T-helper 17 cell (primary cell): ENCODE measurements at places on chromosomes 12 and 14.
A peak's percentile ranks its signal among the peaks of the same experiment; 100 is the strongest.

GRCh38 chr14:49971156-49972130 is 78.6 kb downstream of the ARF6 start:
- no peak for DNase-seq

GRCh38 chr14:101017806-101018560 is 114.5 kb upstream of the RTL1 start:
- no peak for DNase-seq

DNA sequence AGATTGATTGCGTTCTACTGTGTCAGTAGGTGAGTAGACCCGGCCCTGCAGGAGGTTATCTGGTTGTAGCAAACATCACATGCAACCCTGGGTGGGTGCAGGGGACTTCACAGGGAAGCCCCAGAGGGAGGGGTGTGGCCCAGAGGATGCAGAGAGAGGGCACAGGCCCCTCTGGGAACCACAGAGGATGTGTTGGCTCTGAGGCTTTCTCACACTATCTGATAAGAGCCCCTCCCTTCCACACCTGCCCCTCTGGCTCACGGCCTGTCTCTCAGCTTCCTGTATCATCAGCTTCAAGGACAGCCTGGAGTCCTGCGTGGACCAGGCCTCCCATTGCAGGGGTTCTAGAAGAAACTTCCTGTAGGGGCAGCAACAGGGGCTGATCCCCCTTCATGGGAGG is 101.9 kb downstream of the RIN3 start:
- peak; percentile 68 for DNase-seq

DNA sequence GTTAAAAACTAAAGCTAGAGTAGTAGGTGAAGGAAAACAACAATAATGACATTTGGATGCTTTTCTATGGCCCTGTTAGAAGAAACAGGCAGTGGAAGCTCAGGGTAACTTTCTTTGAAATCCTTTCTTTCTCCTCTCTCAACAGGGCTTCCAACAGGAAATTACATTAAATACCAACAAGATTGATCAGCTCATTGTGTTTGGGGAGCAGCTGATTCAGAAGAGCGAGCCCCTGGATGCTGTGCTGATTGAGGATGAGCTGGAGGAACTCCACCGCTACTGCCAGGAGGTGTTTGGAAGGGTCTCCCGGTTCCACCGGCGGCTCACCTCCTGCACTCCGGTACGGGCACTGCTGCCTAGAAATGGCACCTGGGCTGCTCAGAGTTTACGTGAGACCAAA is 81.5 kb downstream of the ESR2 start:
- DNase-seq: no peak

DNA sequence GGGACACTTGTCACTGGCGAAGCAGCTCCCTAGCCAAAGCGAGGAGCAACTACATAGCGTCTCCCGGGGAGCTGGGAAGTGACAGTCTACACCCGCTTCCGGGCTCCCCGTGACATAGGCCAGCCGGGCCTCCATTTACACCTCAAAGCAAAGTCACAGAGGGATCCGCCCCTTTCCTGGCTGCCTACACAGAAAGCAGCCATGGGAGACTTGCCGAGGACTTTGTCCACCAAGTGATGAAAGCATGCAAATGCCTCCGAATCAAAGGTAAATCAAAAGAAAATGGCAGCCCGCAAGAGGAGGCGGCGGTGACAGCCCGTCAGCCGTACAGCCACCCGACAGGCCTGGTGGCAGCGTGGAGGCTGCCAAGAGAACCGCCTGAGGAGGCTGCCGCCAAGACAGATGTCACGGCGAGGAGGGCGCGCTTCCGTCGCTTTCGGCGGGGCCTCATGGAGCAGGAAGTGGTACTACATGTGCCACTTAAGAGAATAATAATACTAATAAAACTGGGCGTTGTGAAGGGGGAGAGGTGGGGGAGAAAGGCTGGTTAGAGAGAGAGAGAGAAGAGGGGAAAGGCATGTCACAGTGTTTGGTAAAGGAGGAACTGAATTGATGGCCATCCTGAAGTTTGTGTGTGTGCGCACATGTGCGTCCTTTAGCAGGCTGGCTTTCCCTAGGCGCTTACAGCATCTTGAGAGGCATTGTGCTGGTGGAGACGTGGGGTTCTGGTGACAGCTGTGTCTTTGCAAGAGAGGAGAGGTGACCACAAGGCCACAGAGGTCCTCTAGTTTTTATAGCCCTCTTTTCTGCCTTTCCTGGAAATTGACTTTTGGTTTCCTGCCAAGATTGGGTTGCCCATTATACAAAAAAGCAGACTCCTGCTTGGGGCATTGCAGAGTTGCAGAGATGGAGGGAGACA is 661.7 kb downstream of the VRK1 start:
- DNase-seq: peak; percentile 70

DNA sequence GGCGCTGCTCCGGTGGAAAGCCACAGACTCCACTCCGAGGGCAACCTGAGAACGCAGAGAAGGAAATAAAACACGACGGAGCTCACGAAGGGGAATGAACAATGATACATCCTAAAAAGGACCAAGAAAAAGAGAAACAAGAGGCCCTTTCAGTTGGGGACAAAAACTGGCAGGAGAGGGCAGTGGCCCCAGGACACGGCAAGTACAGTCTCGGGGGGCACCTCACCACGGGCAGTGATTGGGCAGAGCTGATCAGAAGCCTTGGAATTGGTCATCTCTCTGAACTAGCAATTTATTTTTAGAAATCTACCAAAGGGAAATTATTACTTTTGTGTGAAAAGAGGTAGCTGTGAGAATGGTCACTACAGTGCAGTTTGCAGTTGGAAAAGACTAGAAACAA is 27.9 kb downstream of the CCDC92 start:
- no peak for DNase-seq

DNA sequence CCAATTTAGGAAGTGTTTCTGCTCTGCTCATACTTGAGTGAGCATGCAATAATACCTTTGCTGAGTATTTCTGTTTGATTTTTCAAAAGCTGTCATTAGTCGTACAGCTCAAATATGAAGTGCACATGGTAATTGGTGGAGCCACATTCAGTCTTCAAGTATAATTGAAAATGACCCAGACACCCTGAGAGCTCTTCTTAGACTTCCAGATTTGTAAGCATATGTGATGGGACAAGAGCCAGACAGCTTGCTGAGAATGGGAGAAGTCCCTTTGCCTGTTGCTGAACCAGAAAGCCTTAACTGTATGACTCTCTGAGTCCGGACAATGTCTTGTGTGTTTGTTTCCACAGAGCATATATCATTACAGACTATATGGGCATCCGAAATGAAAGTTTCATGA is 307.3 kb downstream of the TMEM117 start:
- DNase-seq: no peak

GRCh38 chr12:18939051-18939450 is 190.5 kb upstream of the PLEKHA5 start:
- no peak for DNase-seq

GRCh38 chr12:76746516-76746915 is 17.4 kb upstream of the ZDHHC17 start:
- DNase-seq: no peak

DNA sequence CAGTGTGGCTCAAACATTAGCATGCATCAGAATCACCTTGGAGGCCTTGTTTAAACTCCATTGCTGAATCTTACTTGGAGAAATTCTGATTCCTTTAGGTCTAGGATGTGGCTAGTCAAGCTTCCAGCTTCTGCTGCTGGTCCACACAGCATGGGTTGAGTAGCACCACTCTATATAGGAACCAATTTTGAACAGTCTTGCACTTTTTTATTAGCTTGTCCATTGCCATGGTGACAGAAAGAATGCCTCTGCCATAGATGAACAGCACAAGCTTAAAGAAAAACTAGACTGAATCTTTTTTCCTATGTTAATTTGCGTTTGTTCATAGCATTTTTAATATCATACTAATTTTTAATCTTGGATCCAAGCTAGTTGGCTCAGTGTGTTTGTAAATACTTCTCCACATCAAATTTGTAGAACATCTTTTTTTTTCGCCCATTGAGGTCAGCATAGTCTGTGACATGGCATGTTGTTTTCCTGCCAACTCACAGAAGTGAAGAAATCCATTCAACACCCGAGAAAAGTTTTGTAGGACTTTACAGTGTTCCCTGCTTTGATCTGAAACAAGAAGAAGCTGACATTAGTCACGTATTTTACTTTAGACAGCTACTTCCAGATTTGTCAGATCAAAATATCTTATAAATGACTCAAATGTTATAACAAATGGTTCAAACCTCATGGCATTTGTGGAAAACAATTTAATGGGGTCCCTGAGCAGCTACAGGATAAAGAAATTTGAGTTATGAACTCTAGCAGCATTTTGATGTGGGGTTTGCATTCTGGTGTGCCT is 438.8 kb downstream of the EGLN3 start:
- DNase-seq: no peak

- no peak for DNase-seq
Measured at GRCh38 chr14:35987731-35988130, 161.6 kb downstream of the BRMS1L start.

DNA sequence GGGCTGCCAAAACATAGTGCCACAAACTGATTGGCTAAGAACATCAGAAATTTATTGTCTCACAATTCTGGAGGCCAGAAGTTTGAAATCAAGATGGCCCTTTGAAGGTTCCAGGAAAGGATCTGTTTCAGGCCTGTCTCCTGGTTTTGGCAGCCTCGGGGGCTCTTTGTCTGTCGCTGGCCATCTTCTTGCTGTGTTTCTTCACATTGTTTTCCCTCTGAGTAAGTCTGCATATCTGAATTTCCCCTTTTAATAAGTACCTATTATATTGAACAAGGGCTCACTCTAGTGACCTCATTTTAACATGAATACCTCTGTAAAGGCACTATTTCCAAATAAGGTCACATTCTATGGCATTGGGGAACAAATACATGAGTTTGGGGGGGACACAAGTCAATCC is 467.1 kb upstream of the MGAT4C start:
- no peak for DNase-seq

GRCh38 chr14:30998100-30998706 is 27.2 kb upstream of the AP4S1 start:
- DNase-seq: no peak

DNA sequence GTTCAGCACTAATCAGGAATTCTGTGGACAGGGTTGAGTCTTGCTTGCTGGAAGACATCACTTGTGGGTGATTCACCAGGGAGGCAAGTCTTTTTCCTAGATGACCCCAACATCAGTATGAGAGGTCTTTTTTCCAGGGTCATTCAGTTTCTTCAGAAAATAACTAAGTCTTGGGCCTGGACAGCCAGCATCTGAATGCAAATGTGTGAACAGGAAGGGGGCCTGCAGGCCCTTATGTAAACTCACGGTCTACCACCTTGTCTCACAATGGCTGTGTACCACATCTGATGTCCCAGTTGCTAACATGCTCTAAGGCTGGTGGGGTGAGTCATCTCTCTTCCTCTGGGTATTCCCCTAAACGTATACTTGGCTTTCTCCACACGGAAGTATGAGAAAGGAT is 79.2 kb downstream of the HECTD4 start:
- peak; percentile 23 for DNase-seq

DNA sequence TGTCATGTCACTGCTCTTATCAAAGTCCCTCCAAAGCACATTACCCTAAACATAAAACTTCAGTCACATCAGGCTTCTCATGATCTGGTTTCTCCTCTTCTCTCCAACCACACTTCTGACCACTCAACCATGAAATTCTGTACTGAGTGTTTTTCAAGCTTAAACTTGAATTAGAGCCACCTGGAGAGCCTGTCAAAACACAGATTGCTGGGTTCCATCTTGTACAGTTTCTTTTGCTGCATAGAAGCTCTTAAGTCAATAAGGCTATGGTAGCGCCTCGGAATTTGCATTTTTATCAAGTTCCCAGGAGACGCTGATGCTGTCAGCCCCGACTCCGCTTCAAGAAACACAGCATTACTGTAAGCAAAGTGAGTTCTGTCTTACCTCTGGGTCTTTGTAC is 16.4 kb upstream of the SRRM4 start:
- no peak for DNase-seq

DNA sequence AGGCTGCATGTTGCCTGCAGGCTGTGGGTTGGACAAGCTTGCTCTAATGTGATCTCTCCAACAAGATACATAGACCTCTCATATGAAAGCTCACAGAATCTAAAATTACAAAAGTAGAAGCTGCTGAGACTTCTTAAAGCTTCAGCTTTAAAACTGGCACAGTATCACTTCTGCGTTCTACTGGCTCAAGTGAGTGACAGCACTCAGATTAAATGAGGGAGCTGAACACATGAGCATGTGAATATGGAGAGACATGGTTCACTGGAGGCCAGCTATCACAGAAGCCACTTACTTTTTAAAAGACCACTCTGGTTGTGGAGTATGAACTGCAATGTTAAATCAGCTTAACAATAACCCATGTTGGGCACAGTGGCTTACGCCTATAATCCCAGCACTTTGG is 29.1 kb upstream of the ANO6 start:
- DNase-seq: no peak

- peak; percentile 69 for DNase-seq
Measured at GRCh38 chr14:64726585-64726890, 22.3 kb downstream of the PLEKHG3 start.

DNA sequence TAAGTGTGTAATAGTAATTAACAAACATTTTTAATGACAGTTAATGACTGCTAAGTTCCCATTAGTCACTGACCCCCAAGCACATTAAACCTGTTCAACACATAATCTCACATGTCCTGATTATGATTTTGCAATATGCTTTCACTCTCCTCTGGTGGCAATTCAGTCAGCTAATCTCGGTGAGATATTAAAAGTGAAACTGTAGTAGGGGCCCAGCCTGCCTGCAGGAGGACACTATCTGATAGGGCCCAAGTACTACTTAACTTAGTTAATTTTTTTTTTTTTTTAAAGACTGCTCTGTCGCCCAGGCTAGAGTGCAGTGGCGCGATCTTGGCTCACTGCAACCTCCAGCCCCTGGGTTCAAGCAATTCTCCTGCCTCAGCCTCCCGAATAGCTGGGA is 48.8 kb downstream of the CIT start:
- DNase-seq: no peak

GRCh38 chr14:95774265-95775160 is 60.6 kb upstream of the TCL1A start:
- peak; percentile 38 for DNase-seq

- no peak for DNase-seq
Measured at GRCh38 chr14:51419685-51420084, 179.6 kb downstream of the TMX1 start.

DNA sequence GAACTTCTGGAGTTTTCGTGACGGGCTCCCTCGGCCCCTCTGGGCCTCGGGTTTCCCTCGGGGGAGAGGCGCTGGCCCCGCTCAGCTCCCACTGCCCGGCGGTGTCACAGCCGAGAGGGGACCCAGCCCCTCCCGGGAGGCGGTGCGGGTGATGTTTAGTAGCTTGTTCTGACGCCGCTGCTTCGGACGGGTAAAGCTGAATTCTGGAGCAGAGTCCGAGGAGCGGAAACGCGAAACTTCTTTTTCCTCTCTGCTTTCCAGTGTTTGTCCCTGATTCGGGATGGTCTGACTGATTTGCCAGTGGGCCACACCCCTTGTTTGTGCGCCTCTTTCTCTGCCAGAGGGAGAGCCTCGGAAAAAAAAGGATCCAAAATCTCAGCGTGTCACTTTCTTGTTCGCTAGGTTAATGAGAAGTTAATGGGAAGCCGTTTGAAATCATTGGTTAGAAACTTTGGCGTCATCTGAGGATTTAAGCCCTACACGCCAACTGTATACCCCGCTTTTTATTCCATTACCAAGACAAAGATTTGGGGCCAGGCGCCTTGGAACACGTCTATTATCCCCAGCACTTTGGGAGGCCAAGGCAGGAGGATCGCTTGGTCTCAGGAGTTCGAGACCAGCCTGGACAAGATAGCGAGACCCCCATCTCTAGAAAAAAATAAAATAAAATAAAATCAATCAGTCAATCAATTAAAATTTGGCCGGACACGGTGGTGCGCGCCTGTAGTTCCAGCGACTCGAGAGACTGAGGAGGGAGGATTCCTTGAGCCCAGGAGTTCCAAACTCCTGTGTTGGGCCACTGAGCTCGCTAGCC is 756 bp downstream of the TULP3 start:
- DNase-seq: peak; percentile 20

GRCh38 chr12:69331519-69331908 is 16.7 kb upstream of the LYZ start:
- DNase-seq: no peak
